Stimulated activated CD4-positive, alpha-beta T cell treated with anti-CD3 and anti-CD28 coated beads, Interleukin-4, amount 100 ng/mL, for 48 hours (primary cell): ENCODE measurements at places on chromosomes 1 and 21.

- DNase-seq: peak; percentile 31
Measured at GRCh38 chr1:43414634-43415223, 25.0 kb downstream of the SZT2 start.

GRCh38 chr1:203667616-203668015, 41.0 kb downstream of the ATP2B4 start:
- DNase-seq: no peak

- no peak for DNase-seq
Measured at GRCh38 chr1:226942392-226942791, 2.3 kb downstream of the COQ8A start.

GRCh38 chr1:167593860-167594259, 36.2 kb upstream of the RCSD1 start:
- DNase-seq: no peak

- DNase-seq: no peak
Measured at GRCh38 chr1:30183895-30184294, 539.5 kb downstream of the MATN1 start.

GRCh38 chr1:209710093-209710492, 5.4 kb downstream of the HSD11B1 start:
- DNase-seq: no peak

- no peak for DNase-seq
Measured at GRCh38 chr1:208421486-208421885, 177.3 kb upstream of the PLXNA2 start.

- DNase-seq: no peak
Measured at GRCh38 chr1:46523496-46524353, 27.7 kb downstream of the KNCN start.

DNA sequence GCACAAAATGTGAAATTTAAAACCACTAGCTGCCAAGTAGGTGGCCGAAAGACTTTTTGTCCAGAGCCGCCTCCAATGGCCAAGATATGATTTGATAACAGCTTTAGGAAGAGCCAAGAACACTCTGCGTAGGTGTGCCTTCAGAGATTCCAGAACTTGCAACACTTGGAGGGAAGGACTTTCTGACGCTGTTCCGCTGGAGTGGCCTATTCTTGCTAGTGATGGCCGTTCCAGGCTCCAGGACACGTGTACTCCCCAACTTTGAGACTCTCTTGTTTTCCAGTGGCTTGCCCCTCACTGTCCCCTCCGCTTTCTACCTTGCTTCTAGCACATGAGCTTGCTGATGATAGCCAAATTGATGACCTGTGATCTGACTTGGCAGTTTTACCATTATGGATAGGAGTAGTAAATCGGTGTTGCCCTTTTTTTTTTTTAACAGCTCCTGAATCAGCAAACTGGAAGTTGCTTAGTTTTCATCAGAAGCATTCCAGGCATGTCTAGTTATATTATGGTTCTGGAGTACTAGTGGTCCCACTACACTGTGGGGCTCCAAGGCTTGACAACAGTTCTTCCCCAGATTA, 1.0 kb downstream of the PRDX6 start:
- no peak for DNase-seq

- DNase-seq: no peak
Measured at GRCh38 chr1:3377604-3378279, 76.7 kb upstream of the ARHGEF16 start.
